Occipital lobe (tissue), 3 donors: ENCODE measurements at places on chromosomes 3 and 15. TPM values are rescaled to one million over a fixed set of nuclear protein-coding genes. Genes with fewer than 3 reads are reported as not detected.
A peak's percentile ranks its signal among the peaks of the same experiment; 100 is the strongest.

LRRC31 gene
- not detected for total RNA-seq

IL17RC gene
- 4.5 TPM for total RNA-seq

MANF gene
- 22.3 TPM for total RNA-seq

- no peak for DNase-seq
Measured at GRCh38 chr3:156024904-156025533, 95.4 kb upstream of the KCNAB1 start.

- DNase-seq: no peak
Measured at GRCh38 chr3:20043825-20044224, 3.6 kb downstream of the KAT2B start.

GRCh38 chr3:124277144-124277890 is 285.4 kb upstream of the ROPN1 start:
- peak; percentile 54 for DNase-seq

DNA sequence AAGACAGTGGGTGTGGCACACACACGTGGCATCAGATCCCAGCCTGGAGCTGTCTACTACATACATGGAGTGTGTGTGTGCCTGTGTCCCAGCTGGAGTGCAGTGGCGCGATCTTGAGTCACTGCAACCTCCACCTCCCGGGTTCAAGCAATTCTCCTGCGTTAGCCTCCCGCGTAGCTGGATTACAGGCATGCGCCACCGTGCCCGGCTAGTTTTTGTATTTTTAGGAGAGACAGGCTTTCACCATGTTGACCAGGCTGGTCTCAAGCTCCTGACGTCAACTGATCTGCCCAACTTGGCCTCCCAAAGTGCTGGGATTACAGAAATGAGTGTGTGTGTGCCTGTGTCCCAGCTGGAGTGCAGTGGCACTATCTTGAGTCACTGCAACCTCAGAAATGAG is 108.8 kb downstream of the IL12A start:
- DNase-seq: no peak

DNA sequence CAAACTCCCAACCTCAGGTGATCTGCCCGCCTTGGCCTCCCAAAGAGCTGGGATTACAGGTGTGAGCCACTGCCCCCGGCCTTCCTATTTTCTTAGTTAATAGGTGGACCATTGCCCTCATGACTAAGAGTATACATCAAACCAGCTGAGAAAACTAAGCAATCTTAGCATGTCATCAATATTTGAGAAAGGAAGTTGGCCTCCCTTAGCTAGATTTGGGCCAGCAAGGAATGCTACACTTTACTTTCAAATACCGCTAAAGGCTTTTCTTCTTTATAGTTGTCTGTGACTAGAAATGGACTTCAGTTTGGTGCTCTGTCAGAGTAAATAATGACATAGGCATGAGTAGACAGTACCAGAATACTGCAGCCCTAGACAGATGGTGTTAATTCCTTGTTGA is 199.3 kb downstream of the GAP43 start:
- DNase-seq: no peak

DNA sequence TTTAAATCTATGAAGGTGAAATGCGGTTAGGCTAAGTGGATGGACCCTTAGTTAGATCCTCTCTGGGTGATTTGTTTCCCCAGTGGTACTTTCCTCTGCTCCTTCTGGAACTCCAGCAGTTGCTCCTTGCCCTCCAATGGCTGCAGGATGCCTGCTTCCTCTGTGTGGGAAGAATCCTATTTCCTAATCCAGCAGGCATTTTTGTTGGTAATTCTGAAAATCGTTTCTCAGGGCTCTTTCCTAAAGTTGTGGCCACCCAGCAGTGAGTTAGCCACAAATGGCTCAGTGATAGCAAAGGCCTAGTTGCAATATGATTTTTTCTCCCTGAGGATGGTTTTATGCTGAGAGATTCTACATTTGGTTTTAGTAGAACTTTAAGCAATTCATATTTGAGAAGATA is 332.3 kb upstream of the C2CD4B start:
- no peak for DNase-seq

DNA sequence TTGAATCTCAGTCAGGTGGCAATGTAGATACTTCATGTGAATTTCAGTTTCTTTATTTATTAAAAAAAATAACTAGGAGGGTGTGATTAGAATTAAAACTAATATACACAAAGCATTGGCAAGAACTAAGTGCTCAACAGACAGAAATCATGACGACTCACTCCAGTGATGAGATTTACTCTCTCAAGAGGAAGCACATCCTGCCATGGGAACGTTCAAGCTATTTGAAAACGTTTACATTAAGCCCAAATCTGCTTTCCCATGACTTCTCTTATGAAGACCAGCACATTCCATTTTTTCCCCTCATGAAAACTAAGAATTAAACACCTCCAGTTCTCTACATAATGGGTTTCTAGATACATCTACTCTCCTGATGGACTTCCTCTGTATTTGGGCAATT is 8.5 kb downstream of the WDR53 start:
- DNase-seq: no peak

- DNase-seq: peak; percentile 19
Measured at GRCh38 chr3:125602752-125603649, 7.7 kb upstream of the OSBPL11 start.

- no peak for DNase-seq
Measured at GRCh38 chr15:49168016-49168415, 2.0 kb upstream of the GALK2 start.

DNA sequence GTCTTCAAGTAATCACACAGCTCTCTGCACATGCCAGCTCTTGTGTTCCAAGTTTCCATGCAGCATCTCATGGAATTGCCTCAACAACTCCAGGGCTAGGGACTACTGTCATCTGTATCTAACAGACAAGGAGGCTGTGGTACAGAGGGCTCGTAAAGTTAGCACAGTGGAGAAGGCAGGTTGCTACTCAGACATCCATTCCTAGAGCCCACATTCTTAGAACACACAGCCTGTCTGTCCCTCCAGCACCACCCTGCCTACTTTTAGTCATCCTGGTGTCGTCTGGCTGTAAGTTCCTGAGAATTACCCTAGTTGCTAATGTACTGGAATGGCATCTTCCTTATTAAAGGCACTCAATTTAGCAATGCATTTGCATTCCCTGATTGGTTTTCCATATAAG is 862.5 kb downstream of the FHIT start:
- DNase-seq: no peak
